ENCODE measurements at places on chromosomes 6 and 20.

DNA sequence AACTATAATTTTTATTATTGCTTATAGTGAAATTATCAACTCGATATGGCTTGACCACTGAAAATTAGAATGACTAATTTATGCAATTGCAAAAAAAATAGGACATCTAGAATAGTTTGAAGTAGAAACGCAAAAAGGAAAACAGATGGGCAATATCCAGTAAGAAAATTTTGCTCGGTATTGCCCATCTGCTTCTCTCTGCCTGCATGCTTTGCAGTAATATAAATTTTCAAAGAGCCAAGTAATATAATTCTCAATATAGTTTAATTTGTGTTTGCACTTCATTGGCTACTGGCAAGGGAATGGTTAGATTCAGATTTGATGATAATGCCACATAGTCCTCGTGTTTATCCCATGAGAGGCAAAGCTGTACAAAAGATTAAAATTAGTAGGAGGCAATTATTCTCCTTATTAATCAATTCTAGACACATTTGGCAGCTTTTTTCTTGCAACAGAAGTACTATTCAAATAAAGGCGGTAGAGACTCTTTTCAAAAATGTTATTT lies 27.3 kb upstream of the LAMA2 start:
- no peak for DNase-seq

DNA sequence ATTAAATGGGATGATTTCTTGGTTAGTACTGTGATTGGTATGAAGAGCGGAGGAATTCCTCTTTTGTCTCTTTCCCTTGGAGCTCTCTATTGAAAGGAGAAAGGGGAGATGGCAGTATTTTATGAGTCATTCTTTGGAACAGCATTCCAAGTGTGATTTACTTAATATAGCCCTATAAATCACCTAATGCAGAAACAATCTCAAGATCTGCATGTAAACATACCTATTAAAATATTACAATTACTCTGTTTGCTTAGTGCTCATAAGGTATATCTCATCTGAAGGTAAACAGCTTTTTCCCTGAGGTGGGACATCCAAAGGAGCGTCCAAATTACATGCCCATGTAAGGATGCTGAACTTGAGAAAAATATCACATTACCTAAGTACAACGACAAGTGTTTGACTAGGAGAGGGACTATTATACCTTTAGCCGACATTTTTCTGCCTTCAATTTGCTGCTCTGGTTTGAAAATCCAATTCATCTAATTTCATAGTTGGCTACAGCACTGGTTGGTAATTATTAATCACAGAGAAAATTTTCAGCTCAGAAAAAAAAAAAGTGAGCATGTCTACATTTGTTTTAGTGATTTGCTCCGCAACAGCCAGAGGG lies 229.0 kb downstream of the FOXC1 start:
- DNase-seq: no peak

DNA sequence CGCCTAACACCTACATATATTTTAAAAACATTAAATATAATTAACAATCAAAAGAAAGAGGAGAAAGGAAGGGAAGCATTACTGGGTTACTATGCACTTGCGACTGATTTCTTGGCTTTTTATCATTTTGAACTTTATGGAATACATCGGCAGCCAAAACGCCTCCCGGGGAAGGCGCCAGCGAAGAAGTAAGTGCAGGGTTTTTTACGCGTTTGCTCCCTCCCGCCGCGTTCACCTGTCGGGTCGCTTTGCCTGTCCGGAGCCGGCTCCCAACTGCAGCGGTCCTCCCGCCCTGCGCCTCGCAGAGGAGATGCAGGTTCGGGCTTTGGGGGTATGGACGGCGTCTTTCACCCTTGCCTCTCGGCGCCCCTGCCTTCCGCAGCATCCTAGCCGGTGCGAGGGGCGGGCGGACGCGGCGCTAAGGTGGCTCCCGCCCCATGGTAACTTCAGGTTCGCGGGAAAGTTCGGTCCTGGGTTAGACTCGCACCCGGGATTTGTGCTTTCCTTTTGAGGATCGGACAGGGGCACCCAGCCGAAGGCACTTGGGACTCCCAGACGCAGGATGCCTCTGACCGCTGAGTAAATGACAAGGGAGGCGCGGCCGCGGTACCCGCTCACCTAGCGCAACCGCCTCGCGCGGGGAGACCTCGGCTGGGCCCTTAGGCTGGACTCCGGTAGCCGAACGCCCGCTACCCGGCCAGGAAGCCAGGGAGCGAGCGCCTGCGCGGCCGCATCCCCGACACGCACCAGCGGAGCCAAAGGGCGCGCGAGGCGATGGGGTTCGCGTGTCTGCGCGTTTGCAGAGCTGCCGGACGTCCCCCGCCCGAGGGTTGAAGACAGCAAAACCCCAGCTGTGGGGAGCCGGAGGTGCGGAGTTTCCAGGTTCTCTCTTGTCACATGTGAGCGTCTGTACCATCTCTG lies 891 bp downstream of the RSPO3 start:
- DNase-seq: no peak

- peak; percentile 39 for DNase-seq
Observed at GRCh38 chr6:119076173-119076572, 2.3 kb downstream of the FAM184A start.

- DNase-seq: no peak
Observed at GRCh38 chr6:43355862-43356590, 13.4 kb downstream of the ZNF318 start.

DNA sequence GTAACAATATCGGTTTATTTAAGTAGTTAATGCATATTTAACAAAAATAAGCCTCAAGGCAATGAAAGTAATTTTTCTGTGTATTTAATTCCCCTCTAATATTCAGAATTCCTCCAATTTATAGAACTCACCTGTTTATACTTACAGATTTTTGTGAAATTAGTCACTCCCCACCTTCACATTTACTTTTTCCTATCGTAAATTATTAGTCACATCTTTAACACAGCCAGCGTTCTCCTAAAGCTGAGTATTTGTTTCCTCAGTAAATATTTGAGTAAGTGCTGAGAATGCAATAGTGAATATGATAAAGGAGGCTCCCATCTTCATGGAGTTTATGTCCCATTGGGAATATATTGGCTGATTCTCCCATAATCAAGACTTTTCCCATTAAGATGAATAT lies 88.0 kb downstream of the SYCP2 start:
- no peak for DNase-seq

- no peak for DNase-seq
Observed at GRCh38 chr6:125008261-125008703, 46.0 kb downstream of the RNF217 start.

GRCh38 chr20:63525971-63526370 lies 5.4 kb downstream of the PPDPF start:
- no peak for DNase-seq

DNA sequence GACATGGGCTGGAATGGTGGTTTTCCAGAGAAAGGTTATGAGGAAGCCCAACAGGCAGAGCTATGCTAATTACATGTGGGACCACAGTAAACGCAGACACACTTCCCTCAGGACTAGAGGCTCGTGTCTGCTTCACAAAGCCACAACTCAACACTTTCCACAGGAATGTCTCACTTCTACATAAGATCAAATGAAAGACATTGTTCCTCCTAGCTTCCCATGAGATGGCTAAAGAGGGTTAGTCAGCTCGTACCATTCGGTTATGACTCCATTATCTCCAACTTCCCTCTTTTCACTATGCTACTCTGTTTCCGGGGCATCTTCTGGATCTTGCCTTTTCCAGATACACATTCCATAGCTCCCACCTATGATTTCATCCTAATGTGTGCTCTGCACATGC lies 29.1 kb upstream of the ZC3H12D start:
- no peak for DNase-seq

DNA sequence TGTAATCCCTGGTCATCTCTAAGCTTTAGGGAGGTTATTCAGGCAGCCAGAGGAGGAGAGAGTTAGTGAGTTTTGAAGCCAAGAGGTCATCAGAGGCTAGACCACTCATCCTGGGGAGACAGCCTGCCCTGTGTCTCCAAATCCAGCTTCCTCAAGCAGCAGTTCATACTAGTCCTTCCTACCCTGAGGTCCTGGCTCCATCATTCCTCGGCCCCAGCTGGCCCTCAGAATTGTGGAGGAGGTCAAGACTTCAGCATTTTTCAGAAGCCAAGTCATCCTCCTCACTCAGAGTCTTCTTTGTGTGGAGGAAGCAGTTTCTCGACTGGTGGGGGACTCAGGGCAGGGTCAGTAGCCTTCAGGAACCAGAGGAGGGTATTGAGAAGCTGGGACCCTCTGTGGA lies 12.4 kb upstream of the KIAA1755 start:
- DNase-seq: no peak

GRCh38 chr20:45028424-45029136 lies 62.3 kb downstream of the STK4 start:
- no peak for DNase-seq

GRCh38 chr20:58874469-58874868 lies 22.0 kb downstream of the GNAS start:
- no peak for DNase-seq

DNA sequence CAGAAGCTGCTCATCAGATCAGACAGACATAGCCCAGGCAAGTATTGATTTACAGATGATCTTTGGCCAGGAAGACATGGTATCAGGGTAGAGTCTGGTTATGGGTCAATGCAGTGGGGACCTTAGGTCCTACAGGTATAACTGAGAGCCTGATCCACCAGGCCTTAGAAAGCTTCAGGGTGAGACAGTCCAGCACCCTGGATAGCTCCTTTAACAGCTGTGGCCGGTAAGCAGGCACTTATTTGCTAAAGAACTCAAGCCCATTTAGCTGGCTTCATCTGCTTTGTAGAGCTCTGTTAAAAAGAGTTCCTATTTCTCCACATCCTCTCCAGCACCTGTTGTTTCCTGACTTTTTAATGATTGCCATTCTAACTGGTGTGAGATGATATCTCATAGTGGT lies 39.6 kb downstream of the ESR1 start:
- DNase-seq: no peak

DNA sequence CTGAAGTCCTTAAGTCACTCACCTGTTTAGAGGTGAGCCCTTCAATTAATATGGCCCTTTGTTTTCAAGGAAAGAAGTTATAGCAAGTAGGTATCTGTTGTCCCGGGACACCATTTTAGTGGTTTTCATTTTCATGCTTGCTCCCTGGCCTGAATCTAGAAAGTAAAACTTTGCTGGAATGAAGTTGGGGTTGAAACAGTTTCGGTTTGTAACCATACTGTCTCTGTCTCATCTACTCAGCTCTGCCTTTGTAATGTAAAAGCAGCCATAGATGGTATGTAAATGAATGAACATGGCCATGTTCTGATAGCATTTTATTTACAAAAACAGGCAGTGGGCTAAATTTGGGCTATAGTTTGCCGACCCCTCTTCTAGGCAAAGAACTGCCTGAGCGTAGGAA lies 64.9 kb upstream of the GNRH2 start:
- no peak for DNase-seq

DNA sequence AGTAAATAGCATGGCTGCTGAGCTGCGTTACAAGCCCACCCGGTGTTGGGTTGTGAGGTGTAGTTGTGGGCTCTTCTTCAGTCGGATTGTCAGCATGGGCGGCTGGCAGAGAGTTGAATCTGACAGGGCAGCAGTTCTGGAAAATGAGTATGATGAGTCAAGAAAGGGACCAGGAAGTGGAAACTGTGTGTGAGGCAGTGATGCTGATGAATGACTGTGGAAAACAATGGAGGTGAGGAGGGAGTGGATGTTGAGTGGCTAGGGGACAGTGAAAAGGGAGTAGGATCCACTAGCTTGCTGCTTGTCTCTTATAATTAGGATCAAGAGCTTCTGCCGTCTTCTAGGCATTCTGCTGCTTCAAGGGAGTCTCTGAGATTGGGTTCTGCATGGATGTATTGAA lies 154.3 kb downstream of the ESR1 start:
- DNase-seq: no peak

DNA sequence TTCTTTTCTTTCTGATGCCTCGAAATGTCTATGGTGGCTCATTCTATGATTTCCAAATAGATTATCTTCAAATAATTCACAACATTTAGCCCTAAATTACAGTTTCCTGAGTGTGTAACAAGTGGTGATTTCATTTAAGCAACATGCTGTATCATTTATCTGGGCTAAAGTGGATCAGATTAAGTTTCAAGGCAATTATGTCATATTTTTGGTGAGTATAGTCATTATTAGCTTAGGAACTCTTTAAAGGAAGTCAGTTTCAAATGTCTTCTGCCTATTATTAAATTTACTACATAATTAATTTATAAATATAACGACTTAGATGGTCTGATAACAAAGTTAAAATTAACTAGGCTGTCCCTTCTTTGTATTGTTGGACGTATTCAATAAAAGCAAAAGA lies 847.9 kb upstream of the FLRT3 start:
- no peak for DNase-seq

- no peak for DNase-seq
Observed at GRCh38 chr6:5617179-5617578, 355.9 kb downstream of the FARS2 start.

DNA sequence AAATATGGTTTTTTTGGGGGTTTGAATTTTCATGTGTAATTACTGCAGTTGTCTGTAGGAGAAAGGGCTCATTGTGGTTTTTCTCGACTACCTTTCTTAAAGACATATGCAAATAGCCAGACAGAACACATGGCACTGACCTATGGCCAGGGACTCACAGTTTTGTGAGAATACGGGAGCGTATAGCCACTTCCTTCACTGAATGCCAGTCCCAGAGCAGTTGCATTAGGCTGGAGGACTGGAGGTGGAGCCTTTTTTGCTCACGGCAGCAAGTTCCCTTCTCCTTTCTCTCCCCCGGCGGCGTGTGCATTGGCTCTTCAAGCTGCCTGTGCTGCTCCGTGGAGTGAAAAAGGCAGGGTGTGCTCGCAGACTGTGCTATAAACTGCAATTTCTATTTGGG lies 114.9 kb downstream of the AKAP7 start:
- no peak for DNase-seq

- no peak for DNase-seq
Observed at GRCh38 chr20:20371681-20372080, 3.8 kb downstream of the INSM1 start.

- DNase-seq: peak; percentile 74
Observed at GRCh38 chr20:62971950-62972844, 19.7 kb downstream of the SLC17A9 start.

DNA sequence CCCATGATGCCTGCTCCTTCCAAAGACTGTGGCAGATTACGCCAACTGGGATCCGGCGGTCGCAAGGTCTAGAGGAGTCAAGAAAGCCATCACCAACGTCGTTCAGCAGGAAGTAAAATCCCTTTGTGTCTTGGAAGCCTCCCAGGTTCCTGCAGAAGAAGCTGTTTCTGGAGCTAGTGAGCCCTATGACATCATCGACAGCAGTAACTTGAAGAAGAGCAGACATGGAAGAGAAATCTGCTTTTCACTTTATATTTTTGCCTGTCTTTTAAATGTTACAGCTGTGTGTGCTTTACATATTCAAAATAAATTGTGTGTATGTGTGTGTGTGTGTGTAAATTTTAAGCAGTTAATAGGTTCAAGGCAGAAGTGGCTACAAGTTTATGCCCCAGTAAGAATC lies 7.4 kb upstream of the OR2H2 start:
- no peak for DNase-seq

GRCh38 chr20:51700809-51701285 lies 67.3 kb downstream of the ATP9A start:
- no peak for DNase-seq

- no peak for DNase-seq
Observed at GRCh38 chr20:36917943-36918342, 33.6 kb downstream of the SAMHD1 start.

DNA sequence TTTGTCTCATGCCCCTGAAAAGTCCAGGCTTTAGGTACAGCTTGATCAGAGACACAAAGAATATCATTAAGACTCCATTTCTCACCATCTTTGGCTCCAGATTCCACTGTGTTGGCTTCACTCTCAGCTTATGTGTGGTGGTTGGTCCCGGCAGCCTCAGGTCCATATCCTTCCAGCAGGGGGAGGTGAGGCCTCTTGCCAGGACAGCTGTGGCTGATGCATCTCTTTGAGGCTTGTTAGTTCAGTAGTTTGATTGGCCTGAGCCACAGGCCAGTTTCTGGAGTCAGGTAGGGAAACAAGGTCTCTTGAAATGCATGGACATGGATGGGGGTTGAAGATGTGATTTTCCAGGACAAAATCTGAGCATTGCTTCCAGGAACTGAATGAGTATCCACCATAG lies 62.4 kb downstream of the JAG1 start:
- DNase-seq: no peak
